ENCODE measurements at places on chromosomes 3 and 15.

DNA sequence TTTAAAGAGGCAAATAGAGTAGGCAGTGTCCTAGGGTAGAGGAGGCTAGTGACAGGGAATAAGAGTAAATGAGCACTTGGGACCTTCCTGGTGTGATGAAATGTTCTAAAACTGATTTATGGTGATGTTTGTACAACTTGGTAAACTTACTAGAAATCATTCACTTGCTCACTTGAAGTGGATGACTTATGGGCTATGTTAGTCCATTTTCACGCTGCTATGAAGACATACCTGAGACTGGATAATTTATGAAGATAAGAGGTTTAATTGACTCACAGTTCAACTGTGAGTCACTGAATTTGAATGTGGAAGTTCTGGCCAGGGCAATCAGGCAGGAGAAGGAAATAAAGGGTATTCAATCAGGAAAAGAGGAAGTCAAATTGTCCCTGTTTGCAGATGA, 31.7 kb upstream of the DHX36 start:
- no peak for DNase-seq

DNA sequence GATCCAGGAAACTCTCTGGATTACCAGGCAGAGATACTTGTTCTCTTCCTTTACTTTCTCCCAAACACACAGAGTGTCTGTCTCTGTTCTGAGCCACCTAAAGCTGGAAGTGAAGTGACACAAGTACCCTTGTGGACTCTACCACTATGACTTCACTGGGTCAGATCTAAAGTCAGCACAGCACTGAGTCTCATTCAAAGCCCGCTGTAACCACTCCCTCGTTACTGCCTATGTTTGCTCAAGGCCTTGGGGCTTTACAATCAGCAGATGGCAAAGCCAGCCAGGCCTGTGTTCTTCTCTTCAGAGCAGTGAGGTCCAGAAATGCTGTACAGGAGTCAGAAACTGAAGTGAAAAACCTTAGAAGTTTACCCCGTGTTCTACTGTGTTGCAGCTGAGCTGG, 588.3 kb upstream of the SEMA6D start:
- no peak for DNase-seq

DNA sequence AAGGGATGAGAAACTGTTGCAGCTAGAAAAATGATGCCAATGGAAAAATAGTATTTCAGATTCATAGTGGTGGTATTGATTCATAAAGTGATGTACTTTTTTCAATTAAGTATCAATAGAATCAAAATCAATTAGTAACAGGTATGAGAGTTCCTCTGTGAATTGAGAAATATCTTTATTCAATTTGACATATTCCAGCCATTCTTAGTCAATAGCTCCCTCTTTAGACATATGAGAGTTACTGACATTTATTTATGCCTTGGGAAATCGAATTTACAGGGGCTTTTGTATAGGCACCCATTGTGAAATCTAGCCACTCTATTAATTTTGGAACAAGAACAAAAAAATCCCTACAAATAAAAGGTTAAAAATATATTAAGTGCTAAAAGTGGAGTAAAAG, 386.9 kb upstream of the CNTN3 start:
- DNase-seq: no peak

GRCh38 chr3:53318522-53318921, 28.8 kb downstream of the DCP1A start:
- DNase-seq: no peak

- DNase-seq: no peak
Observed at GRCh38 chr3:3260870-3261269, 81.4 kb upstream of the CRBN start.

DNA sequence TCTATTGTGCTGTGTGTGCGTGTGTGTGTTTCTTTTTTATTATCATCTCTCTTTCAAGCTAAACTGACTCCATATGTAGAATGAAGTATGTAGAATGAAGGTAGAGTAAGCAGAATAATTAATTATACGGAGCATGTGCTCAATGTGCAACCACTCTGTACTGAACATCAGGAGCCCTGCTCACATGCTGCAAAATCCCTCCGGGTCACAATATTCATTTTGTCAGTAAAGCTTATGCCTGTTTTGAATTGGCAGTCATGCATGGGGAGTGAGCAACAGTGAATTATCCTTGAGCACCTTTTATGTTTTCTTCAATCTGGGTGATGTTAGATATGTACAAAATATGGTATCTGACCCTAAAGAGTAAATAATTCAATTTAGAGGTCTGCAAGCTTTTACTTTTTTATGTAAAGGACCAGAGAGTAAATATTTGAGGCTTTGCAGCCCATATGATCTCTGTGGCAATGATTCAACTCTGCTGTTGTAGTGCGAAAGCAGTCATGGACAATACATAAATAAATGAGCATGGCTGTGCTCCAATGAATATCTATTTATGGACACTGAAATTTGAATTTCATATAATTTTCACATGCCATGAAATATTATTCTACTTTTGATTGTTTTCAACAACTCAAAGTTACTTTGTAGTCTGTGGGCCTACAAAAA, 199.9 kb downstream of the VGLL3 start:
- DNase-seq: no peak

DNA sequence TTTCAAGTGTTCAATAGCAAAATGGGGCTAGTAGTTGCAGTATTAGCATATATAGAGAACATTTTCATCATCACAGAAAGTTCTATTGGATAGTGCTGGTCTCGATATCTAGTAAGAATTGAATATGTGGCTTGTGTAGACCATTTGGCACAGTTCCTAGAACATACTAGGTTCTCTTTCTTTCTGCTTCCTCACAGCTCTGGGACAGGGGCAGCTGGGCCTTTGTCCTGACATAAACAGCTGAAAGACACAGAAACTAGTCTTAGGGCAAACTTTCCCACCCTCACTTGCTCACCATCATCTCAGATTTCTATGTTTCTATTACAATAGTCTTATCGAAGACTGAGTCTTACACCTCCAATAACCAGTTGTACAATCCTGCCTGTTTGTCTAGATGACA, 63.7 kb upstream of the DLG1 start:
- DNase-seq: no peak

DNA sequence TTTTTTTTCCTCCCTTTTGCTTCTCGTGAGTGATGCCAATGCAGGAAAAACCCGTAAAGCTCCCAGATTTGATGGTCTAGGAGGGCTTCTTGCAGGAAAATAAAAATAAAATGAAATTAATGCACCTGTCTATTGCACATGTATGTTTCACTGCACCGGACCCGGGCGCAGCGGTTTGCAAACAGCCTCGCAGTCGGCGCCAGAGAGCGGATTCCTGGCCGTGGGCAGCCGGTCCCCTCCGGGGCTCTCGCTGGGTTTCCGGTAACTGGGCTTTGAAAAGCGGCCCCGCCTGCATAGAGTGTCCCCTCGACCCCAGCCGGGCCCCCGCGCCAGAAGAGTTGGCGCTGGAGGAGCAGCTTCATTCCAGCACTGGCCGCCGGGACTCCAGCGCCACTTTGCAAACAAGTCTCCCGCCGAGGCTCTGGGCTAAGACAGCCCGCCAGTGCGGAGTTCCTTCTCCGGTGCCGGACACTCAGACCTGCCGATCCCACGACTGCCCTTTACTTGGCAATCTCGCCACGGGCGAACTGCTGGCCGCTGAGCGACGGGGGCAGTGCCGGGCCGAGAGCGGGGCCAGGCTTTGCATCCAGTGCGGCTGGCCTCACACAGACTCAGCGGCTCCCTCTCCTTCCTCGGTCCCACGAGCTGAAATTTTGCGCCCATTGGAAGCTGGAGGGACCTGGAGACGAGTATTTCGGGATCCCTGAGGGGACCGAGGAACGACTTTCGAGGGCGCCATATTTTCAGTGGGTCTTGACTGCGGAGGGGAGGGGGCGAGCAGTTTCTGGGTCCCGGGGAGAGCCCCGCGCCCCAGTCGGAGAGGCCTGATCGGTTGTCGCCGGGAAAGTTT, 225.9 kb upstream of the C2CD4B start:
- DNase-seq: no peak

GRCh38 chr15:100472736-100473135, 56.0 kb downstream of the CERS3 start:
- no peak for DNase-seq

DNA sequence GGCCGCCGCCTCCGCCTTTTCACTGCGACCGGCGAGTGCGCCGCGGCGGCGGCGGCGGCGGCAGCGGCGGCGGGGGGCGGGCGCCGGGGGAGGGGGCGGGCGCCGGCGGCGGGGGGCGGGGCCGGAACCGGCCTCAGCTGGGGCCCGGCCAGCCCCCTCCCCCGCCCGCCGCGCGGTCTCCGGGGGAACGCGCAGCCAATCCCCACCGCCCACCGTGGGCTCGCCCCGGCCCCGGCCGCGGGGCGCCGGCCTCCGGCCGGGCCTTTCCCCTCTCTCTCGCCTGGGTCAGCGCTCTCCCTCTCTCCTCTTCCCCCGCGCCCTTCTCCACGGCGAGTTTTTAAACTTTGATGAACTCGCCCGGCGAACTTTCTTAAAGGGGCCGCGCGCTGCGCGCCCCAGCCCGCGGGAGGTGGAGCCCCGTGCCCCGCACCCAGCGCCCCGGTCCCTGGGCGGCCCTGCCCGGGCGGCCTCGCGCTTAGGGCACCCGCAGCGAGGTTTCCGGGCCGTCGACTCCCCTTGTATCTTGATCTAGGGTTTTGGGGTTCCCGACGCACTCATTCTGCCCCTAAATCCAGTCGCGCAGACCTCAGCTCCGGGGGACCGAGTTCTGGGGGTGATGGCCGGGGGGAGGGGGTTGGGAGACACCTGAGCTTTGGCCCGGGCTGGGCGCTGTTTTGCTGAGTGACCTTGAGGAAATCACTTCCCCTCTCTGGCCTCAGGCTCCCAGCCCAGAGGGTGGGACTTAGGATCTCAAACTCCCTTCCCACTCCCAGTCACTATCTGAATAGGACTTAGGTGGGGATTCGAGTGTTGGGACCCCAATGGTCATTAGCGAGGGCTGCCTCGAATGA, at the start of gene RBPMS2:
Gene RBPMS2 (minus strand): TSS at position 39 of the 851 bp plus-strand sequence. CDS start 270 bp downstream, outside the sequence.
- no peak for DNase-seq

DNA sequence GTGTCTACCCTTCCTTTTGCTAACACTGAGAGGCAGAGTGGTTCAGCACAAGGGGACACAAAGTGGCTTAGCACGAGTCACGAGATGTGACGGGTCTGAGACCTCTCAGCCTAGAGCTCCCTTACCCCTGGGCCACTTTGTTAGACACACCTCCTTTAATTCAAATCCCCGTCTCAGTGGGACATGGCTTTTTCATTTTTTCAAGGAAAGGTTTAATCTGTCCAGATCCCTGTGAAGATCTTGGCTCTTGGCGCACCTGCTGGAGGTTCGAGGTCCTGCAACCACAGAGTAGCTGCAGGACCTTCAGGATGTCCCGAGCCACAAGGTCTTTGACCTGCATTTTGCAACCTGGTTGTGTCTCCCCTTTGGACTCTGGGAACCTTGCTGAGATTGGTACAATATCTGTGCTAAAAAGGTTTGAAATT, 52.0 kb downstream of the LPP start:
- DNase-seq: no peak

Measured in activated CD4-positive, CD25-positive, alpha-beta regulatory T cell treated with anti-CD3 and anti-CD28 coated beads, Interleukin-2, amount 50 U/mL, for 16 hours (primary cell).